ENCODE measurements at places on chromosomes 7 and 10.

GRCh38 chr10:52965938-52966401, 193.4 kb upstream of the MBL2 start:
- DNase-seq: no peak

GRCh38 chr10:133131053-133131452, 29.0 kb upstream of the KNDC1 start:
- no peak for DNase-seq

- DNase-seq: no peak
Observed at GRCh38 chr10:486666-487322, 202.7 kb downstream of the DIP2C start.

GRCh38 chr7:40622941-40623501, 488.2 kb downstream of the SUGCT start:
- DNase-seq: no peak

GRCh38 chr10:30709229-30709628, 79.7 kb upstream of the LYZL2 start:
- no peak for DNase-seq

- DNase-seq: no peak
Observed at GRCh38 chr10:59587083-59587755, 122.4 kb downstream of the SLC16A9 start.

Measured in HTR-8/SVneo (cell line).